Esophagus squamous epithelium (tissue), 5 donors: ENCODE measurements at places on chromosomes 4 and X.

GRCh38 chr4:13441506-13441905 lies 42.6 kb downstream of the RAB28 start:
- no peak for DNase-seq

DNA sequence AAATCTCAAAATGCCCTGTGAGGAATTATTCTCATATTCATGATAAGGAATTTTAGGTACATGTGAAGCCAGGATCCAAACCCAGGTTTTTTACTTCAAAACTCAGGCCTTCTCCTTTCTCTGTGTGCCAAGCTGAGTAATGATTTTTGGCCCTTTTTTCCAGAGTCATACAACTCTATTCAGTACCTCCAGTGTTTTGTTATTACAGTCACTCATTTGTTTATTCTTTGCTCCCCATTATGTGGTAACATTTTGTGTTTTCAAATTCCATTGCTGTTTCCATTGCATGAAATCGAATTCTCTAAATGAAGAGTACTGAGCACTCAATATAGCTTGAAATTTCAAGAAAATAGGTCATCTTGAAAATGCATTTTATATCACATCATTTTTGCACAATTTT lies 315.4 kb downstream of the NR3C2 start:
- DNase-seq, result no peak

DNA sequence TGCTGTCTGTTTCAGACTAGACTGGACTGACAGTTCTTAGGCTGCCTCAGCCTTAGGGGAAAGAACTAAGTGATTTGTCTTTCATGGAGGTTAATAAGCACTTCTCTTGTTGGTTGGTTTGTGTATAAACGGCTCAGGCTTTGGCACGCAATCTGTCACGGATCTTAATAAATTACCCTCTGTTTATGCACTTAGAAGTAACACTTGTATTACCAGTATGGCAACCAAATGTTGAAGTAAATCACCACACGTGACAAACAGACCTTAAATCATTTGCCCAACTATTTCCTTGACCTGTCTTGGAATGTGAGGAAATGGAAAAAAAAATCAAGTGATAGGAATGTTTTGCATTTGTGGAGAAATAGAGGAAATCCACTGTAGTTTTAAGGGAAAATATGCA lies 69.9 kb downstream of the TEX13A start:
- DNase-seq, result no peak

- no peak for DNase-seq
Observed at GRCh38 chrX:109844986-109845385, 111.9 kb upstream of the ACSL4 start.

GRCh38 chrX:37314531-37314930 lies 34.6 kb upstream of the PRRG1 start:
- DNase-seq, result no peak

DNA sequence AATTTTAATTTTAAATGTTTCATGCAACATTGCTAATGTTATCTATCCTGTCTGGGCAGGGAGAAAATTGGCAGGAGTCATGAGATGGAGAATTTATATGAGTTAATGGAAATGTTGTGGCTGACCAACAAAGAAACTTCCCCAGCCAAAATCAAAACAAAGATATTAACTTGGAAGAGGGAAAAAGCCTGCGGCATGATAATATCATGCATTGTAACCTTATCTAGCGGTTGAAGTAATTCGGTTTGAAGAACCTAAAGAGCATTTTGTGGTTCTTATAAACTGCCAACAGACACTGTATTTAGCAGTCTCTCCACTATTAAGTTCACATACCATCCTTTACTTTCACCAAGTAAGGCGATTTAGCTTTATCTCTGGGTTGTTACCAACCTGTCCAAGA lies 42.3 kb downstream of the DKK2 start:
- DNase-seq, result no peak

- no peak for DNase-seq
Observed at GRCh38 chrX:117973110-117973807, 143.4 kb downstream of the KLHL13 start.

DNA sequence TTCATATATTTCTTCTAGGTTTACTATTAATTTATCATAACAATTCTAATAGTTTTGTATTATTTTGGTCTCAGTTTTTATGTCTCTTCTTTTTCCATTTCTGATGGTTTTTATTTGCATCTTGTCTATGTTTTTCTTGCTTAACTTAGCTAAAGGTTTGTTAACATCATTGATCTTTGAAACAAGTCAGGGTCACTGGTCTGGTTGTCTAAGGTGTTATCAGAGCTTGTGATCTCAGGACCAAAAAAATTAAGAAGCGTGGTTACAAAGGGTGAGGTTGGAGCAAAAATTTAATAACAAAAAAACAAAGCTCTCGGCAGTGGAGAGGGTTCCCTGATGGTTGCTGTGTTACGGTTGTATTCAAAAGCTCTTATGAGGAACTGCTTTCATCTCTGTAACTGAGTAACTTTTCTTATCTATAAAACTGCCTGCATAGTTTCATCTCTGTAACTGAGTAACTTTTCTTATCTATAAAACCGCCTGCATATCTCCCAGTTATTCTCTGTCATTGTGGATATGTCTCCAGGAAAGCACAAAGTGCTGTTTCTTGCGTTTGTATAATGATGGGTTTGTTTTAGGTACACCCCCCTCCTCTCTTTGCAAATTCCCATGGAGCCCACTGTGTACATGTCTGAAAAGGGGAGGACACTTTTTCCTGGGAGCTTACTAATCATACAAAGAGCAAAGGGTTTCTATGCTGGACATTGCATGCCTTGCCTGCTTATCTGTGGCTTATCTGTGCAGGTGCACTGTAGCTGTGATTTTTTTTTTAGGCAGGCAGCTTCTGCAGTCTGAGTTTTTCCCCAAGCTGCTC lies 62.4 kb upstream of the UGT2B15 start:
- DNase-seq, result no peak

DNA sequence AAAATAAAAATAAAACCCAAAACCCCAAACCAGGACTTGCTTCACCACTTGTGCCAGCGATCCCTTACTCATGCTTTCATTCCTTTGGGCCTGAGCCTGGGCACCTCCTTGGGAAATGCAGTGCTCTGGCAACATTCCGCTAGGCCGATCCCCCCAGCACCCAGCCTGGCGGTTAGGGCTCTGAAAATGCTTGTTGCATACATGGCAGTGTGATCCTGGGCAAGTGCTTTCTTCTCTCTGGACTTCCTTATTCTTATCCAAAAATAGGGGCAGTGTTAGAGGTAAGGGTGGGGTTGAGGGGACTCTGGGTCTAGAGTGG lies 4.6 kb downstream of the ZNF185 start:
- DNase-seq, result no peak

DNA sequence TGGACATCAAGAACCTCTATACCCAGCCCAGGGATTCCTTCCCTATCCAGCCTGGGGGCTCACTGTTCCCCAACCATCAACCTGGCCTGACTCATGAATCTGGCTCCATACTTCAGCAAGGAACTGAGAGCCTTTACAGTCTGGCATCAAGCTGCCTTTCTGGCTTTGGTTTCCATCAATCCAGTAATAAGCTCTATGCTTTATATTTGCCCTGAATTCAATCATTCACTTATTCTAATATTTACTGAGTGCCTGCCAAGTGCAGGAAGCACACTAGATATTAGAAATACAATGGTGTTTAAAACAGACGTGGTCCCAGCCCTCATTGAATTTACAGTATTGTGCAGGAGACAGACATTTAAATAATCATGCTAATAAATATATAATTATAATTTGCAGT lies 114.8 kb upstream of the PLAC1 start:
- DNase-seq, result no peak

DNA sequence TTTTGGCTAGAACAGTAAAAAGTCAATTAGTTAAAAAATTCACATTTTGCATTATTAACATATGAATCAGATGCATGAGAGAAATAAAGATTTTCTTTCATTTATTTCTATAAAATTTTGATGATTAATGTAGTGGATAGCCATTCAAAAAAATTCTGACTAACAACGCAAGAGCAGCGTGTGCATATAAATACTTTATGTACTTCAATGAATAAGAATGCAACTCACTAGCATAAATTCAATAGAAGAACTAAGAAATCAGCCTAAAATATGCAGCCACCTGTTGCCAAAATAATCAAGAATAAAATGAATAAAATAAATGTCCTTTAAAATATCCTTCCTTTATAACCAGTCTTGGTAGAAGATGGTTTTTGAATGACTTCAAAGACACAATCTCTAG lies 471.9 kb downstream of the PDGFC start:
- DNase-seq, result no peak

GRCh38 chr4:114209584-114209983 lies 230.1 kb upstream of the ARSJ start:
- no peak for DNase-seq

DNA sequence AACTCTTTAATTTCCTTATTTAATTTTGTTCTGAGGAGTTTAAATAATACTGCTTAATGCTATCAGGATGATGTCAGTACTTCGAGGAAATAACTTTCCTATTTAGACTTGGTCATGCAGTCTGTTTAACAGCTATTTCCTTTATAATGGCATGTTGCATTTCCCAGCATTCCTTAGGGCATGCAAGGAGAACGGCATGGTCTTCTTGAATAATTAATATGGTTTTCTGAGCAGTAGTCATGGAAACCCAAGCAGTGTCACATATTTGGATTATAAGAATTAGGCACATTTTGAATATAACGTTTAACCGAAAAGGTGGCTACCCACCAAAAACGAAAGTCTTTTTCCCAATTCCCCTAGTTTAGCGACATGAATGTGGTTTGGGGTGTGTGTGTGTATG lies 76.0 kb downstream of the AFF2 start:
- DNase-seq, result no peak

- DNase-seq, result no peak
Observed at GRCh38 chrX:119648421-119648775, 42.2 kb upstream of the NKRF start.

GRCh38 chr4:70120323-70120722 lies 33.7 kb upstream of the PRR27 start:
- DNase-seq, result no peak

DNA sequence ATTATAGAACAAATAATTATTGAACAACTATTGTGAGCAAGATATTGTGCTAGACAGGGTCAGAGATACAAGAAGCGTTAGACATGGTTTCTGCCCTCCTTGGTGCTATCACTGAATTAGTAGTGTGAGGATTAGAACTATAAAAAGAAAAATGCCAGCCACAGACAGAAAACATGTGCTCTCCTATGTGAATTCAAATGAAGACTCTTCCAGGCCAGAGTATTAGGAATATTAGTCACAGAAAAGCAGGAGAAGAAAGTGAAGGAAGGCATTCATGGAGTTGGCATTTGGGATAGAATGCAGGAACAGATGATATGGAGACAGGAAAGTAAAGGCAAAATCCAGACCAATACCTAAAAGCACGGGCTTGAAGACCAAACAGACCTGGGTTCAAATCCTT lies 179.6 kb upstream of the TENM3 start:
- DNase-seq, result no peak

- DNase-seq, result no peak
Observed at GRCh38 chr4:106497271-106497670, 128.7 kb upstream of the GIMD1 start.

- DNase-seq, result no peak
Observed at GRCh38 chrX:74519870-74520269, 94.6 kb downstream of the RLIM start.

DNA sequence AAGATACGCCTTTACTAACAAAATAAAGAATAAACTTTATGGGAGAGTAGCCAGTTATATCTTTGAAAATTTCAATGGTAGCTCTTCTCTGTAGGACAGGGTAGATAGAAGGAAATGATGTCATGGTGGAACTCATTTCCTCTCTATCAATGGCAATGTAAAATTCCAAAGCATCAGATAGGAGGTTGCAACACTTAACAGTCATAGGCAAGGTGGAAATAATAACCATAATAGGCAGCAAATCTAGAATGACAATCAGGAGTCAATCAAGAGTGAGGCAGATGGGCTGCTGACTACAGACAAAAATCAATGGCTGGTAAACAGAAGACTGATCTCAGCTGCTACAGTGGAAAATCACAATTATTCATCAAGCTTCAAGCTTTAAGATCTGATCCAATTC lies 53.9 kb upstream of the TET2 start:
- no peak for DNase-seq

GRCh38 chr4:10893395-10893794 lies 208.8 kb upstream of the CLNK start:
- no peak for DNase-seq

DNA sequence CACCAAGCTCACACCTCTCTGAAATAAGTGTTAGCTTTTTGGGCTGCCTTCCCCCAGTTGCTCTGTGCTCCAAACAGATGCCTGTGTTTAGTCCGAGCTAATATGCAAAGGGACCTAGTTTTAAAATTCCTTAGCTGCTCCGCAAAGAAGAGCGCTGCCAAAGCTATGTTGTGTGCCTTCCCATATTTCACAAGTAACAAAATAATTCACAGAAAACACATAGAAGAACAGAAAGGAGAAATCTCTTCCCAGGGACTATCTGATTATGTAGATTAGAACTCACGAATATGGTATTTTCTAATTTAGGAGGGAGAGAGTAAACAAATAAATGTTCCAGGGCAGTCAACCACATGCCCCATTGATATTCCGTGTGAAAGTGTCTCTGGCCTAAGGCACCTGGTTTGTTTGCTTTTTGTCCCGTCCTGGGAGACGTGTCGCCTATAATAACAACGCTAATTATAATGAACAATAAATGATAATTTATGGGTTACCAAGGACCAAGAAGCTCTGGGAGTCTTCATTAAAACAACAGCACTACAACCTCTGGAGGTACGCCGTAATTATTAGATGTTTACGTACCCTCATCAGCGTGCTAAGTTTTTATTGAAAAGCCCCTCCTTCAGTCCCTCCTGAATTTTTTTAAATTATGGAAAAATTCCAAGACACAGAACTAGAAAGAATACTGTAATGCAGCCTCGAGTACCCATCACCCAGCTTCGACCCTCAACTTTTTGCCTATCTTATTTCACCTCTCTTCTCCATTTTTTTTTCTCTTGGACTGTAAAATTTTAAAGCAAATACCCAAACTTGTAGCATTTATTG lies 1.2 kb upstream of the CCNG2 start:
- no peak for DNase-seq

GRCh38 chrX:130933358-130933757 lies 30.3 kb upstream of the ENOX2 start:
- DNase-seq, result no peak

GRCh38 chrX:152908486-152908885 lies 10.6 kb downstream of the ZNF185 start:
- DNase-seq, result no peak

GRCh38 chrX:358651-359143 lies 28.0 kb downstream of the PPP2R3B start:
- DNase-seq, result no peak

- no peak for DNase-seq
Observed at GRCh38 chrX:29690061-29690460, 525.3 kb upstream of the MAGEB2 start.

GRCh38 chr4:78483811-78484210 lies 67.8 kb upstream of the ANXA3 start:
- no peak for DNase-seq

DNA sequence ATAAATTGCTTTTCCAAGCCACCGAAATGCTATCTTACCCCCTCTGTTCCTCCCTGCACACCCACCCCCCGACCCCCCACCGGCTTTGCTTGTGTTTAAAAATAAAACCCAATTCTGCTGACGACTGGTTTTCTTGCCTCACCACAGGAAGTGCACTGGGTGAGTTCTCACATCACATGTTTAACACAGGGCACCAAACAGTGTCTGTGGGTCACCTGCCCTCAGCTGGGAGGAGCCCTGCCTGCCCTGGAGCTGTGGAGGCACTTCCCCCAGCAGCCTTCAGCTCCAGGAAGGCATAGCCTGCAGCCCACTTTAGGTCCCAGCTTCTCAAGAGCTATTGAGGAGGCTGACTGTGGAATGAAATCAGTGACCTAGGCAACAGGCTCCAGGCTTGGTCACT lies 8.8 kb downstream of the TMEM255A start:
- DNase-seq, result no peak
